ENCODE measurements at places on chromosomes 2 and 18. TPM values are rescaled to one million over a fixed set of nuclear protein-coding genes. Genes with fewer than 3 reads are reported as not detected.
A peak's percentile ranks its signal among the peaks of the same experiment; 100 is the strongest.

Gene ABHD3
- 38.2 TPM for total RNA-seq

Gene ACTR1B
- 39.4 TPM for total RNA-seq

Gene TMEM247
- total RNA-seq, result not detected

GRCh38 chr2:12107321-12107720 is 360.9 kb downstream of the LPIN1 start:
- DNase-seq, result no peak

- no peak for DNase-seq
Measured at GRCh38 chr2:149745396-149746230, 158.0 kb upstream of the MMADHC start.

DNA sequence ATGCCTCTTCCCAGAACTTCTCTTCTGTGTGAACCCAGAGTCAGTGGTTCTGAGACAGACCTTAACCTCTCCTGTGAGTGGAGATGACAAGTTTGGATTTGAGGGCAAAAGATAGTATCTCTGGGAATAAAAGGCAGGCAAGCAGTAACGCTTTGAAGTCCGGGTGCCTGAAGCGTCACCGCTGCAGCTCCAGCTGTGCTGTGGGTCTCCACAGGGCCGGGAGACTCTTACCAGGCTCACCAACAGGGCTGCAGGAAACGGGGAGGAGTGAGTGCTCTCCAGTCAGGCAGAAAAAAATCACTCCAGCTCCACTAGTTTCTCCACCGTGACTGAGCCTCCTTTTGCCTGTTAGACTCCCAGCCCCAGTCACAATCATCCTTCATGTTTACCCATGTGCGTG is 79.7 kb upstream of the MAP4K4 start:
- no peak for DNase-seq

- no peak for DNase-seq
Measured at GRCh38 chr2:109422071-109422757, 191.6 kb downstream of the SEPTIN10 start.

GRCh38 chr2:186695081-186695756 is 1.4 kb downstream of the FAM171B start:
- DNase-seq, result peak; percentile 23

DNA sequence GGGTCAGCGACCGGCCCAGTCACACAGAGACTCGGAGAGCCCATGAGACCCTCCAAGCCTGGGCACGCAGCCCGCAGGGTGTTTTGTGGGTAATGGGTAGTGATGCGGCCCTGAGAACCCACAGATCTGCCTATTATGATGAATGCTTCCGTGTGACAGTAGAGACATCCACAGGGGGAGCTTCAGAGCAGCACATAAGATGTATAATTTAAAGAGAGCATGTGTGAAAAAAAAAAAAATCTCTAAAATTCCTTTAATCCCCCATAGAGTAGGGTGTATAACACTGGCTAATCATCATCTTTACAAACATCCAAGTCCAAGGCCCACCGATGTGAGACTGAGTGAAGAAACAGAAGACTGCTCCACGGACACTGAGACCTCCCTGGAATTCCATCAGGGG is 34.6 kb downstream of the BIN1 start:
- DNase-seq, result no peak

- DNase-seq, result no peak
Measured at GRCh38 chr2:217440000-217440399, 562.8 kb downstream of the TNS1 start.

GRCh38 chr2:135030826-135031225 is 16.4 kb downstream of the MAP3K19 start:
- DNase-seq, result peak; percentile 35

GRCh38 chr2:17803497-17803896 is 12.8 kb upstream of the MSGN1 start:
- DNase-seq, result no peak

- DNase-seq, result peak; percentile 79
Measured at GRCh38 chr18:45764000-45764686, 40.2 kb downstream of the SLC14A1 start.

- no peak for DNase-seq
Measured at GRCh38 chr18:47767699-47768098, 162.8 kb downstream of the SMAD2 start.

DNA sequence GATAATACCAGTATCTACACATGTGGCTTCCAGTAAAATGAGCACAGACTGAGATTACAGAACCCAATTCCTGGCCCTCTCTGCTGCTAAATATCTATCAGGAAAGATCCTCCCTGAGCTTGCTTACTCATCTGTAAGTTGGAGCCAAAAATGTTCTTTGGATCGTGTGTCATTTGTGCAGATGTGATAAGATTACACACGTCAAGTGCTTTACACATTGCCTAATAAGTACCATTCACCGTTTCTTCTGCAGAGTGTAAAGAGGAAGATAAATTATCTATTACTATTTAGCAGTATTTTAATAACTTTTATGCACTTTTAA is 23.2 kb upstream of the SLC20A1 start:
- peak; percentile 76 for DNase-seq

All from M059J (cell line).